ENCODE measurements at places on chromosomes 11 and 22. TPM values are rescaled to one million over a fixed set of nuclear protein-coding genes. Genes with fewer than 3 reads are reported as not detected.
A peak's percentile ranks its signal among the peaks of the same experiment; 100 is the strongest.

- DNase-seq, result no peak
These were observed 29.0 kb downstream of the MMP13 start for GRCh38 chr11:102926517-102926916.

DNA sequence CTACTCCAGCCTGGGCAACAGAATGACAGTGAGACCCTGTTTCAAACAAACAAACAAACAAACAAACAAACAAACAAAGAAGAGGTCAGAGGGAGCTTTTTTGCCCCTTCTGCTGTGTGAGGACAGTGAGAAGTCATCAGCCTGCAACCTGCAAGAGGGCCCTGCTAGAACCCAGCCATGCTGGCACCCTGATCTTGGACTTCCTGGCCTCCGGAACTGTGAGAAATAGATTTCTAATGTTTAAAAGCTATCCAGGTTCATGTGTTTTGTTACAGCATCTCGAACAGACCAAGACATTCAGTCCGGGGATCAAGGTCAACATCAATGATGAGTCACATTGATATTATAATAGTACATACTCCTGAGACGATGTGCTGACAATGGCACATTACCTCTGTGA, 41.4 kb upstream of the GRAMD1B start:
- DNase-seq, result no peak

- DNase-seq, result no peak
These were observed 66.9 kb upstream of the SESN3 start for GRCh38 chr11:95297680-95298452.

DNA sequence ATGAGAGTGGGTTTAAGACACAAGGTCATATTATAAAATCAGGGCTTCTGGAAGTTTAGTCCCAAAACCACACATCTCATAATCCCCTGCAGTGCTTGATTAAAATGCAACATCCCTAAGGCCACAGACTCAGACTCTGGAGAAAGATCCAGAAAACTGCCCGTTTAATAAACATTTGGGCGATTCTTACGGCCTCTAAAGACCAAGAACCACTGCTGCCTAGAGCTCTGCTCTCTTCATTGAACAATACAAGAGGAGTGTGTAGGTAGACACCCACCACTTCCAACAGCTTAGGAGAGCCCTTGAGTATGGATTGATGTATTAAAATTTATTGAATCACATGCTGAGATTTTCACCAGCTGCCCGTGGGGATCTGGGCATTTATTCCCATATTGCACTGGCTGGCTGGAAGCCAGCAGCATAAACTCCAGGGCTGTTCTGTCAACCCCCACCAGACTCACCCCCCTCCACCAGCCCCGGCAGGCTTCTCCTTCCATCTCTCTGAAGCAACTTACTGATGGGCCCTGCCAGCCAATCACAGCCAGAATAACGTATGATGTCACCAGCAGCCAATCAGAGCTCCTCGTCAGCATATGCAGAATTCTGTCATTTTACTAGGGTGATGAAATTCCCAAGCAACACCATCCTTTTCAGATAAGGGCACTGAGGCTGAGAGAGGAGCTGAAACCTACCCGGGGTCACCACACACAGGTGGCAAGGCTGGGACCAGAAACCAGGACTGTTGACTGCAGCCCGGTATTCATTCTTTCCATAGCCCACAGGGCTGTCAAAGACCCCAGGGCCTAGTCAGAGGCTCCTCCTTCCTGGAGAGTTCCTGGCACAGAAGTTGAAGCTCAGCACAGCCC, 749 bp upstream of the BEST1 start:
- DNase-seq, result peak; percentile 34

DNA sequence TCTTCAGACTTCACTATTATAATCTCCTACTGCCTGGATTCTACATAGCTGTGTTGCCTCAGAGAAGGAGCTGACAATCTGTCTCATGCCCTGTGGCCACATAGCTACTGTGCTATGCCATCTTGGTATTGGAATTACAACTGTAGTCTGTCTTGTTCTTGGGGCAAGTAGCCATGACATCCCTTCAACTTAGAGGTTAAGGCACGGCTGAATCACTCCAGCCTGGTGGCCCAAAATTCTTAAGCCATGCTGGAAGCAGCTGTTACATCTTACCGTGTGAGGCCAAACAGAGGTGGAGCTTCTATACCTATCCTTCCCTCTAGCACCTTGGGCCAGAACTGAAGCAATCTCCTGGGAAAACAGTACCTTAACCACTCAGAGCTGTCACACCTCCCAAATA, 14.8 kb downstream of the CARD18 start:
- no peak for DNase-seq

GRCh38 chr22:48037618-48038017, 1275.2 kb downstream of the TBC1D22A start:
- DNase-seq, result no peak

DNA sequence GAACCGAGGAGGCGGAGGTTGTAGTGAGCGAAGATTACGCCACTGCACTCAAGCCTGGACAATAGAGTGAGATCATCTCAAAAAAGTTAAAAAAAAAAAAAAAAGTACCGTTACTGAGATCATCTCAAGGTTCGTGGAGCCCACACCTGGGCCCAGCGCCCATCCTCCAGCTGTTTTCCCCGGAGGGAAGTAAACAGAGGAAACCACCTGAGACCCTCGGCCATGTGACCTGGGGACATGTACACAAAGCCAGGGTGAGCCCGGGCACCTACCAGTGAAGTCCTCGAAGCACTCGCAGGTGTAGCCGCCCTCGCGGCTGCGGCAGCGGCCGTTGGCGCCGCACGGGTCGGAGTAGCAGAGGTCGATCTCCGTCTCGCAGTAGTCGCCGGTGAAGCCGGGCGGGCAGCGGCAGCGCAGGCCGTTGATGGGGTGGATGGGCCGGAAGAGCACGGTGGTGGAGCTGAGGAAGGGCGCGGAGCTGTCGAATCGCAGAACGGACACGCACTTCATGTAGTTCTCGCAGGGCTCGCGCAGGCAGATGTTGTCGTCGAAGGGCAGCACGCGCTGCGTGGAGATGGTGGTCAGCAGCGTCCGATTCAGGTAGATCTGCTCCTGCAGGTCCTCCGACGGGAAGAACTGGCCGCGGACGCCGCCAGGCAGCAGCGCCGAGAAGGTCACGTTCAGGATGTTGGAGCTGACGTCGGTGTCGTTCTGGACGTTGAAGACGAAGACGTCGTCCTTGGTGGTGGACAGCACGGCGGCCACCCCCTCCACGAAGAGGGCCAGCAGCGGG, 73.8 kb downstream of the CELSR1 start:
- DNase-seq, result no peak

DNA sequence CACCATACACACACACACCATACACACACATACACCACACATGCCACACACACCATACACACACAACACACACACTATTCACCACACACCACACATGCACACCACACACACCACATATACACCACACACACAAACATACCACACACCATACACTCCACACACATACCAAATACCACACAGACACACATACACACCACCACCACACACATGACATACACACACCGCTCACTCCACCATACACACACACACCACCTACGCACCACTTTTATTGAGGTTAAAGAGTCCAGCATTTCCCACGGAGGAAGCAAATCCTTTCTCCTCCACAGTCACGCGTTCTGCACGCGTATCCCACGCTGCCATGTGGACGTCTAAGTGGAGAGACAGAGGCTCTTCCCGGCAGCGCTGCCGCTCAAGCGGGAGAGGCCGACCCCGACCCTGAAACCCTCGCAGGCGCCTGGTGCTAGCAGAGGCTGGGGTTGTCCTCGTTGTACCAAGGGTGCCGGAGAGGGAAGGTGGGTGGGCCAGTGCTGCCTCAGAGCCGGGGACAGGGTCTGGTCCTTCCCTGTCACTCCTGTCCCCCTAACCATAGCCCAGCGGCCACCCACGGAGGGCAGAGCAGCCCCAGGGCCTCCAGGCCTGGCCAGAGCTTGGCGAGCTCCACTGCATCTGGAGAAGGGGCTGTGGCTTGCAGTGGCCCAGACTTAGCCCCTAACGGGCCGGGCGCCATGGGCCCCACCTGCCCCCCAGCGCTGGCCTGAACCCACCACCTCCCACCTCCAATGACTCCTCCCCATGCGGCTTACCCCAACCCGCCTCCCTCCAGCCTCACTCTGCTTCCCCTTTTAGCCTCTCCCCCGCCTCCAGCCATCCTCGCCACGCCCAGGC, 1495.0 kb downstream of the BRD1 start:
- no peak for DNase-seq

DNA sequence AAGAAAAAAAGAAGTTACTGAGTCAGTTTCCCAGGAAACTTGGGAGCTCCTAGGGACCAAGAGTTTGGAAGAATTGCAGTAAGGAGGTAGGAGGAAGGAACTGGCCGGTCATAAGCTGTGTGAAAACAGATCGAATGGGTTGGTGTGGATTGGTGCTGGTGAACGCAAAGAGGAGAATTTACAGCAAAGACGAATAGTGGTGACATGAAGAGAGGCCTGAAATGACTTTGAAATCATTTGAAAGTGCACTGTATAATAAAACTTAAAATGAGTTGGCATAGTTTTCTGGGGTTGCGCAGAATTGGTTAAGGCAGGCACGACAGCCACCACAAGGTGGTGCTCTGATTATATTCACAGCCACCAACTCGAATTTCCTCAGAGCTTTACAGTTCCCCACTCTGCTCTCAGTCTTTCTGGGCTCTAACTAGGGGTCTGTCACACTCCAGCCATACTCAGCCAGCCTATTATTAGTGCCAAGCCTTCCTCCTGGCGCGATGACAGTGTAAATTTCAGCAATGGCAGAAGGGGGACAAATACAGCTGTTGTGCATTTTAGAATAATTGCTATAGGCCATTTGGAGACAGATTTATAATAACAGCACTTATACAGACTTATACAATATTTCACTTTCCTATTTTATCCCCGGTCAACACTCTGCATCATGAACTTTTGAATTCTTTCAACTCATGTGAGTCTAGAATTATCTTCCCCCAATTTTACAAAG, 8.3 kb upstream of the HTR3B start:
- no peak for DNase-seq

DNA sequence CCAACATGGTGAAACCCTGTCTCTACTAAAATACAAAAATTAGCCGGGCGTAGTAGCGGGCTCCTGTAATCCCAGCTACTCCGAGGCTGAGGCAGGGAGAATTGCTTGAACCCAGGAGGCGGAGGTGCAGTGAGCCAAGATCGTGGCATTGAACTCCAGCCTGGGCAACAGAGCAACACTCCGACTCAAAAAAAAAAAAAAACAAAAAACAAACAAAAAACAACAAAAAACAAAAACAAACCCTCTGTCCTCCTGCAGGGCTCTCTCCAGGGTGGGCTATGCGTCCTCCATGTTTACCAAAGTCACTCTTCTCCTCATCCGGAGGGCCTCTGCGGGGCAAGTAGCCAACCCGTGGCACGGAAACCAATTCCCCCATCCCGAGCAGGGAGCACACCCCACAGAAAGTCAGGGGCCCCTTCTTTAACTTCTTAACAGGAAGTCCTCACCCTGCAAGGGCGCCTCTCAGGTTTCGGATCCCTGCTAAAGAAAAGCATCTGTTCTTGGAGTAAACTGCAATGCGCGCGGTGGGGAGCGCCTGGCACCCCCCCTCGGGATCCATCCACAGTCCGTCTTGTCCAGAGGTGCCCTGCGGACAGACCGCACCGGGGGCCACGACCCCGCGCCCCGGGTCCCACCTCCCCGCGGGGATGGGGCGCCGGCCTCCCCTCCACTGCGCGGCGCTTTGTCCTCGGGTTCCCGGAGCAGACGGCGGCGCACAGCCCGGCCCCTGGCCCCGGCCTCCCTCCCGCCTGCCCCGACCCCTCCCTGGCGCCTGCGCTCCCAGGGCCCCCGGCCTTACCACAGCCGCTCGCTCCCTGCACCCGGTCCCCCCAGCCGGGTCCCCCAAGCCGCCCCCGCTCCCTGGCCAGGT, 712 bp downstream of the CERK start:
- peak; percentile 66 for DNase-seq

ADORA2A gene
- 7.1 TPM for total RNA-seq

AGBL2 gene
- 5.3 TPM for total RNA-seq

C11orf86 gene
- total RNA-seq, result 1.2 TPM

CHADL gene
- total RNA-seq, result 0.84 TPM
